ENCODE measurements at places on chromosomes 11 and 22.

DNA sequence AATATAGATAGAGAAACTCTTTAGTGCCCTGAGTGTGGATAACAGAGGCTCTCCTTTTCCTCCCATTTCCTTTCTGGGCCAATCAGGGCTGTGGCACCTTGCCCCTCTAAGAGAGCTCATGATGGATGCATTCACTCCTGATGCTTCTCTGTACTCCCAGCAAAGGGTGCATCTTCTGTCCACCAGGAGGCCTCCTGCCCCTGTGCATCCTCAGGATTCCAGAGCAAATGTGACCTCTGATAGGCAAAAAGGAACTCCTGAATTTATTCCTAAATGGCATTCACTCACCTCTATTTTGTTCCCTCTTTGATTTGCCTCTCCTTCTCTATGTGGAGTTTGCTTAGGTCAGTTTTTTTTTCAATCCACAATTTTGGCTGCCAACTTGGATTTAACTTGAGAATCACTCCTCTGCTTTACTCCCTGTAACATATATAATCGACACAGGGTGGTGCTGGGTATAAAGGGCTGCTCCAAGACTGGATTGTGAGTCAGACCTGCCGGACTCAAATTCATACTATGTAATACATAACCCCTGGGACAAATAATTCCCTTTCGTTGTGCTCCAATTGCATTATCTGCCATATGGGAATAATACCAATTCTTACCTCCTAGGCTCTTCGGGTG lies 1.1 kb upstream of the MRGPRX4 start:
- no peak for DNase-seq

DNA sequence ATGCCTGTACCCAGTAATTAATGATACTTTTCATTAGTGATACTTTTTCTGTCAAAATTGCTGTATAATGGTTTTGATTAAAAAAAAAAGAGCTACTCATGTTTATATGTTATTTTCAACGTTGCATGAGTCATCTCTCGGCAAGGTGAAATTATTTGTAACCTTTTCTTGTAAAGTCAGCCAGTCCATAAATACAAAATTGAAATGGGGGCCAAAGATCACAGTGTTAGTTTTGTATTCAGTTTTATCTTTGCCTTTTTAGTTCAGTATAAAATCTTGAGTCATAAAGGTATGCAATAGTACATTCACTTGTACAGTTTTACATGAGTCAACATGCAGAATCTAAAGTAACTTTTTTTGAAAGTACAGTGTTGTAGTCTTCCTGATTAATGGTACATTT lies 4.3 kb downstream of the ARHGEF12 start:
- DNase-seq = no peak

DNA sequence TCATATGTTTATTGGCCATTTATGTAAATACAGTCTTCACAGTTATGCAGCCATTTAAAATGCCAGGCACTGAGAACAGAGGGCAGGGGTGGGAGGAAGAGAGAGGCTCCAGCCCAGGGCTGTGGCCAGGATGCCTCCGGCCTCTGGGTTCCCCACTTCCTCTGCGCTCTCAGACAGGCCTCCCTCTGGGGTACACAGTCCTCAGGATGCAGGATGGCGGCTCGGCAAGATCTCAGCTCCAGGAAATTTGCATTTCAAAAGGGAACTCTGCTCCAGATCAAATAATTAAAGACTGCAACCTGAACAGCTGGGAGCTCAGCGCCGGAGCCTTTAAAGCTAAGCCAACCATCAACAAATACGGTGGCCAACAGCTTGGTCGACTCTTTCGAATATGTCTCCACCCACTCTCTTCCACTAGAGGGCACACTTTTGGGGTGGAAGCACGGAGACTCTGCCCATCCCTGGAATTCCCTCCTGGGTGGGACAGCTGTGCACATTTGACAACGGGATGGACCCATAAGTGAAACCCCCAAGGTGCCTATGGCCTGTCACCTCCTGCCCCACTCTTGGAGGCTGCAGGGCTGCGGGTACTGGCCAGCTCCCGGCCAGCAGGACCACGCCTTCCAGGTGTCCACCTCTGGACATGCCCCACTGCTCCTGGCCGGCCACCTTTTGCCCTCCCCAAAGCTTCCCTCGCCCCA lies 1044.7 kb downstream of the BRD1 start:
- no peak for DNase-seq

DNA sequence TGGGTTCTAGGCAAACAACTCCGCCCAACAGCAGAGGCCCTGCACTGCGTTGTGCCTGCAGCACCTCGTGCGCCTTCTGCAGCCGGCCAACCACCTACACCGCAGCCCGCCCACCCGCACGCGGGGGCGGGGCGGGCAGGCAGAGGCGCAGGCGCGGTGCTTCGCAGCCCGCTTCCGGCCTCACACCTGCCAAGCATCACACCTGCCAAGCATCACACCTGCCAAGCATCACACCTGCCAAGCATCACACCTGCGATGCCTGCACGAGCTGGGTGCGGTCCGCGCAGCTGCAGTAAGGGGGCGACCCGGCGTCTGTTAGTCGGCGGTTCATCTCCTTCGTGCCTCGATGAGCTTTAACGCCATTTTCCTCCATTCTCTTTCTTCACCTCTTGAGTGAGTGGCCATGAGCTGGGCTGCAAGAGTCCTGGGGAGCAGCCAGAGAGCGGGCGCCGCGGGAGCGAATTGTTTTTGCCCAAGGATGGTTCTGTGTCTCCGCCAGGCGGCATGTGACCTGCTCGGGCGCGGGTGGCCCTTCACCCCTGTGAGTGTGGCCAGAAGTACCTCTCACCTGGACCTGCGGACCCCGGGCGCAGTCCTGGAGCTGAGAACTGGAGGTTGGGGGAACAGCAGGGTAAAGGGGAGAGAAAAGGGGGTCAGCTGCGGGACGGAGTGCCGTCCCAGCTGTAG lies at the start of gene LDHAL6A:
Gene LDHAL6A (plus strand): TSS at position 171 of the 687 bp plus-strand sequence. CDS start 825 bp downstream, outside the sequence.
- no peak for DNase-seq

GRCh38 chr11:70954471-70954870 lies 297.9 kb downstream of the SHANK2 start:
- DNase-seq = no peak

GRCh38 chr11:134063124-134063495 lies 5.8 kb upstream of the JAM3 start:
- DNase-seq = no peak

DNA sequence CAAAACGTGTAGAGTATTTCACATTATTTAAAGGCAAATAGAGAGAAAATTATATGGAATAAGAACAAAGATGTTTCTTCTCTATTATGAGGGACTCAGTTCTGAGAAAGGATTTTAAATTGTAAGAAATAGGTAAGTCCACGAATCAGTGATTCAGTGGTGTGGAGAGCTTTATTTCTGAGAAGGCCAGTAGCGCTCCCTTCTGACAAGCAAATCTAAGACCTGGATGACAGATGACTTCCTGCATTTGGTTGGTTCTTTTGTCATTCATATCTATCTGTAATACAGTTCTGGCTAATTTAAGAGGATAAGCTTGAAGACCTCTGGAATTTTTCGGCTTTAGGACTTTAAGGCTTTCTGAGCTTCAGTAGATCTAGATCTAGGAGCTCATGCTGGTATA lies 7.0 kb downstream of the CD3E start:
- no peak for DNase-seq

- DNase-seq = no peak
Observed at GRCh38 chr11:119051440-119052162, 5.4 kb downstream of the HYOU1 start.

Data from MV-4-11 (cell line).